Stimulated activated CD8-positive, alpha-beta memory T cell treated with anti-CD3 and anti-CD28 coated beads, Interleukin-7, amount 100 ng/mL, for 4 hours (primary cell): ENCODE measurements at places on chromosomes 2 and 18.

- no peak for DNase-seq
Observed at GRCh38 chr18:49013291-49013691, 62.5 kb upstream of the SMAD7 start.

- no peak for DNase-seq
Observed at GRCh38 chr2:109365131-109365530, 236.1 kb downstream of the SH3RF3 start.

DNA sequence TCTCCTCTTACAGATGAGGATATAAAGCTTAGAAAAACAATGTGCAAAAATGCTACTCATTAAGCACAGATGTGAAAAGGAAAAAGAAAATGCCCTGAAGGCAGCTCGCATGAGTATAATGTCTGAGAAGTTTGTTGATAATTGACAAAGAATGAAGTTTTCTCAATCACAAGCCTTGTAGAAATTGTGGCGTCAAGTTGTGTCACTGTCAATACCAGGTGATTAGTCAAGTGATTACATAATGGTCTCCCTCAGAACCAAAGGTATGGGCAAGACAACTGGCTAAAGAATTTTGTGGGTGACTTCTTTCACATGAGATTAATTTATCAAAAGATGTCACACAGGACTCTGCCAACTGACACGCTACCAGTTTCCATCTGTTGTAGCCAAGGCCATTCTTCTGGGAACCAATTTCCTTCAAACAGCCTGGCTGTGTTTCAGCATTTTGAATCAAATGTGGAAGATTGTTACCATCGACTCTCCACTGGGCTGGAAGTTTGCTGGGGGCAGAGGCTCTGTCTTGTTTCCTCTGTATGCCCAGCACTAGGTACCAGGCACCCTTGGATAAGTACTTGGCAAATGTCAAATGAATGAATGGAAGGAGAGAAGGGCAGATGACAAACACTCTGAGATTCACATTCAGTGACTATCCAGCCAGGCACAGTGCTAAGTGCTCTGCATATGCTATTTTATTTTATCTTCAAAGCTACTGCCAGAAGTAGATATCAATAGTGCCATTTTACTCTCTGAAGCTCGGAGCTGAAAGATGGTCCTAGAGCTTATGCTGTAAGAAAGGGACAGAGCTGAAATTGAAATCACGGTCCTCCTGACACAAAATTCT lies 5.9 kb upstream of the FN1 start:
- DNase-seq, result no peak

DNA sequence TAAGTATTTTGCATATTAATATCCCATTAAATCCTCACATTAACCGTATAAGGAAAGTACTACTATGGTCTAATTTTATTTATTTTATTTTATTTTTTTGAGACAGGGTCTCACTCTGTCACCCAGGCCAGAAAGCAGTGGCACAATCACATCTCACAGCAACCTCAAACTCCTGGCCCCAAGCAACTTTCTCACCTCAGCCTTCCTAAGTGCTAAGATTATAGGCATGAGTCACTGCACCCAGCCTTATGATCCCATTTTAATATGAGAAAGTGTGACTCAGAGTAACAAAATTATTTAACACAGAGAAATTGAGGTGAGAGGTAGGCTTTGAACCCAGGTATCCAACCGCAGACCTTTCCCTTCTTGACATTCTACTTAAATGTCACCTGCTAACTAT lies 330.0 kb upstream of the POU3F3 start:
- no peak for DNase-seq

DNA sequence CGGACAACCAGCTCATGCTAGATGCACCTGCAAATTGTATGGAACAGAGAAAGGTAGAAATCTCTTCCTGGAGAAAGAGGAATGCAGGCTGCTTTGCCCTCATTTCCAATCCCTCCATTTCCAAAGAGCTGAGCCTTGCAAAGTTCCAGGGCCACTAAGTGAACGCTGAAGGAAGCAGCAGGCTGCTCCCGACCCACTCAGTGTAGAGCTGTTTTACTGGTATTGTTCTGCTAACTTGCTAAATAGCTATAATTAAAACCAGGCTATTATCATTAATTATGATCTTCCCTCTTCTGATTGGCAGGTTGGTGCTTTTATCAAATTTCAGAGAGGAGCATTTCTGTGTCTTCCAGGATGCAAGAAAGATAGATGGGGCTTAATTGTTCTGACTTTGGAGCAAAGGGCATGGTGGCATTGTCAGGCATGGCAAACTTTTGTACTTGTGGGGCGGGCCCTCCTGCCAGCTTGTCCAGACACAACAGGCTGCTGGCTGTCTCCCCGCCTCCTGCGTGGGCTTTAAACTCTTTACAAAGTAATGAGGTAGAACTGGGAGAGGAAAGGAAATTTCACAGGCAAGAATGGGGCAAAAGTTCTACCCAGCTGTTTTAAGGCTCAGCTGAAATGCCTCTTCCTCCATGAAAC lies 40.2 kb downstream of the ALK start:
- no peak for DNase-seq

DNA sequence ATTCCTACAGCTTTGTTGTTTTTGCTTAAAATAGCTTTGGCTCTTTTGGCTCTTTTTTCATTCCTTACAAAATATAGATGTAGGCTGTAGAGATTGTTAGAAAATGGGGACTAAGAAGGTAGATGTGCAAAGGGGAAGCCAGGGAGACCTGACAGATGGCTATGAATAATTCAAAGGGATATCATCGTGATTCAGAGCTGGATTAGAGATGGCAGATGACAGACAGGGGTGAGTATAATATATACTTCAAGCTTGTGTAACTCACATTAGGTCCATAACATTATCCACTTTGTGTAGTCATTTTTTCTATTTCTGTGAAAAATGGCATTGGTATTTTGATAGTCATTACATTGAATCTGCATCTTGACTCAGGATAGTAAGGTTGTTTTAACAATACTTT lies 422.9 kb upstream of the ST6GAL2 start:
- DNase-seq, result no peak

DNA sequence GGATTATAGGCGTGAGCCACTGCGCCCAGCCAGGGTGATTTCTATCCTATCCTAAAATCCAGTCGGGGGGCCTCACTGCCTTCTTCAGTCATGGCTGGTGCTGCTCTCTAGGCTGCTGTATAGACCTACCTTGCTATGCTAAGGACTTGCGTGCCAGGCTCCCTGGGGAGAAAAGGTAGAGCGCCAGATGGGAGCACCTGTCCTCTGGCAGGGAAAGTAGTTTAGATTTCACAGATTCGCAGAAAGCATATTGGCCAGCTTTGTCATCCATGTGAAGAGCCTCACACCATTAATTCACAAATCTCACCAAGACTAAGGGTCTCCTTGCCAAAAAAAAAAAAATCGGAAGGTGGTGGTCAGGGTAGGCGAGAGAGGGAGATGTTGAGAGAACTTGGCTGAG lies 217.6 kb downstream of the ATAD2B start:
- DNase-seq, result no peak

- no peak for DNase-seq
Observed at GRCh38 chr2:71552356-71552755, 99.0 kb downstream of the DYSF start.

DNA sequence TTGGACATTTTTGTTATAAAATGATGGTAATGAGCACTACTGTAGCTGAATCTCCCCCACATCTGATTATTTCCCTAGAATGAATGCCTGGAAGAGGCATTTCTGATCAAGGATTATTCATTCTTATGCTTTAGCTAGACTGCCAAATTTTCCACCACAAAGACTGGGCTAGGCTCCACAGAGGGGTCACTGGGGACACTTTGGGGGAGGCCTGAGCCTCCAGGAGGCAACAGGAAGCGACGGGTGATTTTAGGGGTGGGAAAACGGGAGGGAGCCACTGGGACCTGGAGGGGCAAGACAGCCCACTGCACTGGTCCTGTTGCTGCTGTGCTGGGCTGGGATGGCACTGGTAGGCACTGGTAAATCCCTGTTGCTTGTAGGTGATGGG lies 2.4 kb upstream of the ASB1 start:
- no peak for DNase-seq

GRCh38 chr18:14075196-14075595 lies 57.0 kb downstream of the ZNF519 start:
- no peak for DNase-seq

- DNase-seq, result no peak
Observed at GRCh38 chr18:79545255-79545654, 134.3 kb upstream of the CTDP1 start.

DNA sequence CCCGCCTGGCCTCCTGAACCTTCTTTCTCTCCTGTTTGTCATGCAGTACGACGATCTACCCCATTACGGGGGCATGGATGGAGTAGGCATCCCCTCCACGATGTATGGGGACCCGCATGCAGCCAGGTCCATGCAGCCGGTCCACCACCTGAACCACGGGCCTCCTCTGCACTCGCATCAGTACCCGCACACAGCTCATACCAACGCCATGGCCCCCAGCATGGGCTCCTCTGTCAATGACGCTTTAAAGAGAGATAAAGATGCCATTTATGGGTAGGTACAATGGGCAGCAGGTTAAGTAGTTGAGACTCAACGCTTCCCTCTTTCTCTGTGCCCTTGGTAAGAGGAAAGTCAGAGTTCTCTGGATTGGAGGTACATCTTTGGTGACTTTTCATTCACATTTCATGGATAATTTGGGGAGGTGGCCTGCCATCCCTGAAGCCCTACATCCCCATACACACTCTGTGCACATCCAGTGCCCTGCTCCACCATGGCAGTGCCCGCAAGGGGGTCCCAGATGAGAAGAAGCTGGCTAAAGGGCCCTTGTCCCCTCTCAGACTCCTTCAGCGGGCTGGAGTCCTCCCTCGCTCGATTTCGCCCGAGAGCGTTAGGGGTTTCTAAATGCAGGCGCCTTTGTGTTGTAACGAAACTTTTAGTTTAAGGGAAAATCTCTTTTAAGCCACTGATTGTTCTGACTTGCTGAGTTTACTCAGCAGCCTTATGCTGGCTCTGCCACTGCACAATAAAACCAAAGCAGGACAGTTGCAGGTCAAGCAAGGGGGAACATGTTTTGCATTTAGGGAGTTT lies 3.0 kb downstream of the MEIS1 start:
- no peak for DNase-seq

GRCh38 chr2:219789476-219789875 lies 162.0 kb downstream of the SLC4A3 start:
- no peak for DNase-seq

- DNase-seq, result no peak
Observed at GRCh38 chr18:5895876-5896740, 786 bp upstream of the TMEM200C start.

DNA sequence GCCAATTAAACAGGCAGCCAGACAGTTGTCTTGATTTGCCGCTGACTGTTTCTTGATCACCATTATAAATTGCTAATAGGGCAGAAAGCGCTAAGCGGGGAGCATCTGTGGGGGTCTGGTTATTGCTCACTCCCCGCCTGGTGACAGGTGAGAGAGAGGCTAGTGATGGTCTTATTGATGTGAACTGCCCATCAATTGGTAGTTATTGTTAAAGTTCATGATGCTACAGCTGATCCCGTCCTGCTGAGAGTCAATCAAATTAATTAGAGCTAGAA lies 148.5 kb downstream of the LNPK start:
- no peak for DNase-seq

- no peak for DNase-seq
Observed at GRCh38 chr18:43620936-43621335, 343.6 kb upstream of the SYT4 start.

DNA sequence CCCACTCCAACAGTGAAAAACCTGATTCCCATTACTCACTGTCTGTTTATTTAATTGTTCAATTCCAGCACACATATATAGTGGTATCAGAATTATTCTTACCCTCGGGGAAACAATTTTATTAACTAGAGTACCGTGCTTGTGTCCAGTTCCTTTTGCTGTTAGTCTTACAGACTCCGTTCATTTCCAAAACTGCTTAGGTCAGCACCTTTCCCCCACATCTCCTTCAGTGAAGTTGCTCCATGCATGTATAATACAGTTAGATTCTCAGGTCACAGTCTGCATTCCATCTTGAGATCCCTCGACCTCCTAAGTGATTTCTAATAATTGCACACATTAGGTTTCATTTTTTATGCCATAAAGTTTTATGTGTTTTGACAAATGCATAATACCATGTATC lies 56.3 kb upstream of the ZNF521 start:
- DNase-seq, result no peak

DNA sequence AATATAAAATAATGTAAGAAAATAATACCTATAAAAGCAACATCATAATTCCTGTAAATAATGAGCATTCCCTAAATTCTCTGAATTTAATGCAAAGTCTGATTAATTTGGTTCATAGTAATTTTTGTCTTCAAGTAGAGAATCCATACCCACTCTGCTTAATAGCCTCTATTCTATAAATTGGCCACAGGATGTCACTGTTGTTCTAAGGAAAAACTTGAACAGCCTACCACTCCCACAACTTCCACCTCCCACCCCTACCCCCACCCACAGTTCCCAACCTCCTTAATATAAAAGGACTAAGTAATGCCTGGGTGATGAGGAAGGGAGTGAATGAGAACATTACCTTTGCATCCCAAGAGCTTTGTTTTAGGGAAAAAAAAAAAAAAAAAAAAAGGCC lies 27.2 kb upstream of the BBS5 start:
- DNase-seq, result no peak

DNA sequence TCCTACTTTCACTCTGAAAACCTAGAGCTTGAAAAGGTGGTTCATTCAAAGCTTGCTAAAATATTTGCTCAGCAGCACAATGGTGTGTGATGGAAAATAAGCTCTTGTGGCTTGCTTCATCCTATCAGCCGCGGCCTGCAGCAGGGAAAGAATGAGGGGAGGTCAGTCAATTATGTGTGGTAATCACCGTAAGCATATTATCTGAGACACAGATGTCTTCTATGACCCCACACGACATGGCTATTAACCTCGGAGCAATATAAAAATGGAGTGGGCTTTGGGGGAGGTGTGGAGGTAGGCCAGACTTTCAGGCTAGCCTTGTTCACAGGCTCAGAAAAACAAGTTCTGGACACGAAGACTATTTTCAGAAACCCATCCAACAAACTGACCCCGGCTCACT lies 98.4 kb upstream of the SIX3 start:
- no peak for DNase-seq

GRCh38 chr2:21234464-21235120 lies 110.8 kb downstream of the TDRD15 start:
- DNase-seq, result no peak

DNA sequence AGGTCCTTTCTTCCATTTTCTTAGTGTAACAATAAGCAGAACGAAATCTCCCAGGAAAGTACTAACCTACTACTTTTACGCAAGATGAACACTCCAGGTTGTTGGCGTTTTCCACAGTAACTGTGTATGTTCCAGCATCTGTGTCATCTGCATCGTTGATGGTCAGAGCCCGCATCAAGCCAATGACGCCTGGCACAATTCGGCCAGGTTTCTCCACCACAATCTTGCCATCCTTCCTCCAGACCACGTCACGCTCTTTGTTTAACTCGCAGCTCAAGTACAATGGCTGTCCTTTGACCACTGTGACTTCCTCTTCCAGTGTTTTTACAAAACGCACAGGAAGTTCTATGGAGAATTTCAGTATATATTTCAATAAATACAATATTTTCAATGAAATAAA lies 155.6 kb downstream of the PLEKHA3 start:
- DNase-seq, result no peak

GRCh38 chr18:13323186-13323585 lies 104.6 kb downstream of the LDLRAD4 start:
- no peak for DNase-seq

- DNase-seq, result no peak
Observed at GRCh38 chr2:121505005-121505404, 25.7 kb upstream of the RNU4ATAC start.
